ENCODE measurements at places on chromosomes 1 and 21. TPM values are rescaled to one million over a fixed set of nuclear protein-coding genes. Genes with fewer than 3 reads are reported as not detected.

Gene PRKACB
- total RNA-seq: 36.0 TPM

Gene ATP1A4
- 0.27 TPM for total RNA-seq

Gene GPR37L1
- total RNA-seq: 0.24 TPM

Gene RNF223
- 2.5 TPM for total RNA-seq

Gene WNT3A
- total RNA-seq: 0.21 TPM

Gene USH2A
- 0.22 TPM for total RNA-seq

Gene GBP2
- 7.3 TPM for total RNA-seq

Gene CHRNB2
- total RNA-seq: 4.2 TPM

Gene ZBTB8A
- 5.4 TPM for total RNA-seq

Gene MYBPHL
- 0.48 TPM for total RNA-seq

Gene PLA2G2A
- 26.1 TPM for total RNA-seq

Gene TDRD10
- not detected for total RNA-seq

Gene CFAP74
- total RNA-seq: 1.5 TPM

Gene C8A
- total RNA-seq: 0.64 TPM

Gene SETD4
- 26.4 TPM for total RNA-seq

Gene DDR2
- total RNA-seq: 54.4 TPM

Gene SPRR5
- not detected for total RNA-seq

Gene CCDC181
- total RNA-seq: 3.5 TPM

Gene TDRD5
- 0.52 TPM for total RNA-seq

Gene CYP4A22
- total RNA-seq: not detected

Gene FAM229A
- 8.7 TPM for total RNA-seq

Gene AXDND1
- 1.4 TPM for total RNA-seq

Gene LCE1E
- not detected for total RNA-seq

Gene CYP2J2
- total RNA-seq: 1.5 TPM

Gene C8B
- total RNA-seq: 0.76 TPM

Gene SH2D1B
- not detected for total RNA-seq

Gene CHIA
- total RNA-seq: 1.9 TPM

Gene TEDDM1
- total RNA-seq: not detected

Gene ASTN1
- total RNA-seq: 1.8 TPM

Gene RPS6KA1
- total RNA-seq: 27.7 TPM

Gene CFAP45
- 2.8 TPM for total RNA-seq

Gene FRRS1
- 6.4 TPM for total RNA-seq

Gene C1orf94
- total RNA-seq: not detected

Gene F5
- total RNA-seq: 6.0 TPM

Gene CD160
- not detected for total RNA-seq

Gene RAD54L
- 22.9 TPM for total RNA-seq

Gene AMIGO1
- total RNA-seq: 6.1 TPM

Gene TSPAN2
- total RNA-seq: 29.6 TPM

Gene AIRE
- 0.12 TPM for total RNA-seq

Gene CD1D
- 0.24 TPM for total RNA-seq

Measured in type B pancreatic cell (in vitro differentiated cells).